ENCODE measurements at places on chromosomes 2 and 18. TPM values are rescaled to one million over a fixed set of nuclear protein-coding genes. Genes with fewer than 3 reads are reported as not detected.

Gene ADCY3
- polyA plus RNA-seq = 18.4 TPM

DNA sequence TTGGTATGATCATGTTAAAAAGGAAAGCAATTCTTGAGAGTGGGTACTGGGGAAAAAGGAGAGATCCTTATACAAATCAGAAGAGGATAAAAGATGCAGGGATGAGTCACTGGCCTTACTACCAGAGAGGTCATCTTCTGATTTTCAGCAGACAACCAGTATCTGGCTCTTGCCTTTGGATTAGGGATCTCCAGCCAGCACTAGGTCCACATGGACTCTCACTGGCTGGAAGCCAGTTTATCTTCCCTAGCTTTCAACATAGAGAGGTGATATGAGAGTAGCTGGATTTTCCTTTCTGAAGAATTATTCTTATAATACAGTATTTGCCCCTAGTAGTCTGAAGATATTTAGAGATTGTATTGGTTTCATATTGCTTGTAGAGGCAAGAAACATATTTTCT is 30.2 kb downstream of the CERKL start:
- H3K4me3 ChIP-seq = no peak overlapping the region
- H3K4me1 ChIP-seq = no peaks in the 10 kb centered on the region
- no peak overlapping the region for H3K27ac ChIP-seq
- DNase-seq = no peak
- H3K36me3 ChIP-seq = no peaks in the 10 kb centered on the region

DNA sequence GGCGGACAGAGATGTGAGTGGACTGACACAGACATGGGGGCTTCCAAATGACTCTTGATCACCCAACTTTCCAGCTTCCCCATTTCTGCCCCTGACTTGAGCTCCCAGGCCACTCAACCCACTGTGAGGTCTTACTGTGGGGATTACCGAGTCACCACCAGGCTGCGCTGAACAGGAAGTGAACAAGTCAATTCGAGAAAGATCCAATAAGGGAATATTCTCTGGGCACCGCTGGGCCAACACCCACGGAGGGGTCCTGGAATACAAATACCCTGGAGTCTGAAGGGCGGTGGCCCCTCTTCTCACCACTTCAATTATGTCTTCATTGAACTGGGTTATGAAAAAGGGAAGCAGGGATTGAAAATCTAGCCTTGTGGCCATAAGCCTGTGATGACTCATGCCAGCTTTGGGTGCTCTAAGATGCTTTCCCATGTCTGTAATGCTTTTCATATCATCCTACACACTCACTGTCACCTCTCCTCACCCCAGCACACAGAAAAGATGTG is 37.7 kb downstream of the BCL11A start:
- DNase-seq = no peak
- peaks cover 4% of the 10 kb centered on the region for H3K36me3 ChIP-seq
- no peak overlapping the region for H3K4me3 ChIP-seq
- peaks cover 47% of the 10 kb centered on the region for H3K4me1 ChIP-seq

DNA sequence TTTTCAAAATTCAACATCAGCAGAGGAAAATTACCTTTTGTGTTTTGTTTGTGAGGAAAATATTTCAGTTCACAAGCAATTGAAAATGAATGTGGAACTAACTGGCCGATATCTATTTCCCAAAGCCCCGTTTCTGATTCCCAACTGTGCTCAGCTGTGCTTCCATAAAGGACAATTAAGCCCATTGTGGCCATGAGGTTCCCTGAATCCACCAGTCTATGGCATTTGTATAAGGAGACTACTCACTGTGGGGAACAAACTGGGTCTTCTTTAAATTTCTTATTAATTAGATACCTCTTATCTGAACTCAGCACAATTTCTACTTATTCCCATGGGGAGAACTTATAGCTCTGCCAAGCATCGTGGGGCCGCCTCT is 31.4 kb upstream of the AGAP1 start:
- H3K27me3 ChIP-seq = peaks cover 11% of the 10 kb centered on the region
- no peak overlapping the region for H3K4me3 ChIP-seq

Data from large intestine (tissue), 12 donors.